ENCODE measurements at places on chromosomes 4 and X. TPM values are rescaled to one million over a fixed set of nuclear protein-coding genes. Genes with fewer than 3 reads are reported as not detected.

Gene NEUROG2
- 0.18 TPM for total RNA-seq

Gene ABCG2
- total RNA-seq, result 0.34 TPM

Gene KIAA1210
- total RNA-seq, result not detected

Gene PPP1R2C
- not detected for total RNA-seq

Gene RAB40AL
- total RNA-seq, result 0.44 TPM

Gene MFSD8
- total RNA-seq, result 18.7 TPM

Gene PNMA3
- total RNA-seq, result 0.67 TPM

Gene SHROOM2
- total RNA-seq, result not detected

Gene LIMCH1
- not detected for total RNA-seq

Gene BEX5
- 0.86 TPM for total RNA-seq

Gene TTC29
- total RNA-seq, result not detected

Gene COPS4
- 35.8 TPM for total RNA-seq

Gene ZNF275
- 22.5 TPM for total RNA-seq

Gene CXorf65
- 17.1 TPM for total RNA-seq

All from activated T-helper 1 cell treated with anti-CD3 and anti-CD28 coated beads, Interleukin-12 subunit alpha, Interleukin-12 subunit beta, Interleukin-2, Interleukin-4 antibody, amounts not matched to agents 30 ng/mL and 10 ng/mL and 1 ng/mL, durations not matched to agents 14 hours and 24 hours and 36 hours (primary cell).